ENCODE measurements at places on chromosomes 2 and 18.

GRCh38 chr2:10546975-10547391 lies 98.9 kb upstream of the ODC1 start:
- no peak for DNase-seq

DNA sequence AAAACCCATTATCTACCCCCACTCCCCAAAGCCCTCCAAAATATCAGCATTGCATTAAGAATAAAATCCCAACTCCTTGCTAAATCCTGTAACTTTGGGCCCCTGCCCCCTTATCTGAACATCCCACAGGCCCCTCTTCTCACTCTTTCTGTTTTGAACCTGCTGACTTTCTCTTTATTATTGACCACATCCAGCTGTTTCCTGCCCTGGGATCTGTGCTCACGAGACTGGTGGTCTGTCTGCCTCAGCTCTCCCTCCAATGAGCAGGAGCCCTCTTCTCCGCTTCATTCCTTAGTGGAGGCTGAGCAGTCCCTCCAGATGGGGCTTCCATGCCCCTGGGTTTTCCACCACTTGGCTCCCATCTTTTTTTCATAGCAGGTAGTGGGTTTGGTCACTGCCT lies 116.9 kb downstream of the ACKR3 start:
- DNase-seq, result no peak

DNA sequence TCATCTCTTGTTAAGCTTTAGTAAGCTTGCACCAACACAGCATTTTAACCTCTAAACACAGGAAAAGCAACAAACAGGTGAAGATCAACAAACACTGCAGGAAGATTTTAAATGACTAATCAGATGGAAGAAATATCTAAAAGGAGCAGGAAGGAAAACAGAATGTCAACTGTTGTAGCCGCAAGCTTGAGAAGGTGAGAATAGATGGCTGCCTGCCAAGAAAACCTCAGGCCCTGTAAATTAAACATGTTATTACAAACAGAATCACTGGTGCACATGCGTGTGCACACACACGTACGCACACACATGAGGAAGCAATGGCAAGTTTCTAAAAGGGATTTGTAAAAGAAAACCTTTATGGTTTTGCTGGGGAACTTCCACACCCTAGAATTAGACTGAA lies 257.8 kb upstream of the GALNT5 start:
- DNase-seq, result no peak

DNA sequence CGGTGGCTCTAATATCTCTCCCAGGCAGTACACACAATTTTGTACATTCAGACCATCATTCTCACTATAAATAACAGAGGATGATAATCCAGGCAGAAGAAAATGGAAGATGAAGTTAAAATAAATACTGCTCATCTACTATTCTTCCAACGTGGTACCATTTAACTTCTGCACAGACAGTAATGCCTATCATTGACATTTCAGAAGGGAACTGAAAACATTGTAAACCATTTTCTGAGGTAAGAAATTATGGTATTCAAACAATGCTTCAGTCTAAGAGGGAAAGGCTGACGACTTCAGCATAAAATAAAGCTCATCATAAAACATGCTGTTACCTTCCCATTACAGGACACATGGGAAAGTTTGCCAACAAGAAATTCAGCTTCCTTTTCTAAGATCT lies 814.4 kb downstream of the NR4A2 start:
- no peak for DNase-seq

- DNase-seq, result no peak
Observed at GRCh38 chr18:59388817-59389216, 29.8 kb upstream of the LMAN1 start.

DNA sequence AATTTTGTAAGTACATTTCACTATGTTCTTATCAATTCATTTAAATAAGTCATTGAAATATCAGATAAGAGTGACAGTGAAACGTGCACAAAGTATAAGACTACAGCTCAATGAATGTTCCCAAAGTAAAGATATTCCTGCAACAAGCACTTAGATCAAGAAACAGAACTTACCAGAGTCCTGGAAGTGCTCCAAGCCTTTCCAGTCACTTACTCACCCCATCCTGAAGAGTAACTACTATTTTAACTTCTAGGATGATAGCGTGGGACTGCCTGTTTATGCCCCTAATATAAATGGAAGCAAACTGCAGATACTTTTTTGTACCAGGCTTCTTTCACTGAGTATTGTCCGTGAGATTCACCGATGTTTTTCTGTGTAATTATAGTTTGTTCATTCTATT lies 768.9 kb downstream of the SLC4A3 start:
- DNase-seq, result peak; percentile 39

DNA sequence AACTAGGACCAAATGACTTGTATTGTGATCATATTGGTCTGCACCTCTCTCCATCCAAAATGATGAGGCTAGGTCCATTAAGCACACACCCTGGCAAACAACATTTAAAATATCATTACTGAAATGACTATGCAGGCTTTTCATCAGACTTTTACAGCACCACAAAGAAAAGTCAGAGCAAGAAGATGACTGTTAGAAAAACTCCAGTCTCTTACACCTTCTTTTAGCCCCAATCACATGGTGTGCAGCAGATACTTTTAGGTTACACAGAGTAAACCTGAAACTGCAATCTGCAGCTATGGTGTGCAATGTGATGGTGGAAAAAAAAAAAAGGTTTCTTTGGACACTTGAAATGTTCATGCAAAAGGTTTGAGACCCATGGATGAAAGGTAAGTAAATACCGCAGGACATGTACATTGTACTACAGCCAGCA lies 5.4 kb upstream of the POLI start:
- DNase-seq, result no peak

GRCh38 chr2:239214725-239215124 lies 186.1 kb downstream of the HDAC4 start:
- DNase-seq, result no peak

- no peak for DNase-seq
Observed at GRCh38 chr18:39555496-39555895, 1989.9 kb upstream of the CELF4 start.

DNA sequence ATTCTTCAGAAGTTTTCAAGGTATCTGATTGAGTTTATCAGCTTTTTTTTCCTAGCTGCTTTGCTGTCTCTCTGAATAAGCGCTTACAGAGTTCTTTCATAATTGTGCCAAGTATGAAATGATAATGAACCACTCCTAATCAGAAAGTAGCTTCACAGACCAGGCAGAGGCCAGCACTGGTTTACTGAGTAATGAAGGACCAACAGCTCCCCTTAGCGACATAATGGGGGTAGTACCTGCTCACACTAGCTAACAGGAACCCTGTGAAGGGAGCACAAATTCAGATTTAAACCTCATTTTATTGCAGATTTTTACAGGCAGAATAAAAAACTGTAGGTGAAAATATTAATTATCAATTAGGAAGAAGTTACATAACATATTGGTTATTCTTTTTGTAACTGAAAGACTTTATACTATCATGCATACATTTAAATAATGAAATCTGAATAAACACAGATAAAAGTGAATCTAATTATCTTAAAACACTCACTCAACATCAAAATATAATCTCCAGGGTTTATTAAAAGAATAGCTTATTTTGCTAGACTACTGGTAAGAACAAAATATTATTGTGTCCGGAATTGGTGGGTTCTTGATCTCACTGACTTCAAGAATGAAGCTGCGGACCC lies 53.7 kb upstream of the LRRC30 start:
- peak; percentile 72 for DNase-seq

DNA sequence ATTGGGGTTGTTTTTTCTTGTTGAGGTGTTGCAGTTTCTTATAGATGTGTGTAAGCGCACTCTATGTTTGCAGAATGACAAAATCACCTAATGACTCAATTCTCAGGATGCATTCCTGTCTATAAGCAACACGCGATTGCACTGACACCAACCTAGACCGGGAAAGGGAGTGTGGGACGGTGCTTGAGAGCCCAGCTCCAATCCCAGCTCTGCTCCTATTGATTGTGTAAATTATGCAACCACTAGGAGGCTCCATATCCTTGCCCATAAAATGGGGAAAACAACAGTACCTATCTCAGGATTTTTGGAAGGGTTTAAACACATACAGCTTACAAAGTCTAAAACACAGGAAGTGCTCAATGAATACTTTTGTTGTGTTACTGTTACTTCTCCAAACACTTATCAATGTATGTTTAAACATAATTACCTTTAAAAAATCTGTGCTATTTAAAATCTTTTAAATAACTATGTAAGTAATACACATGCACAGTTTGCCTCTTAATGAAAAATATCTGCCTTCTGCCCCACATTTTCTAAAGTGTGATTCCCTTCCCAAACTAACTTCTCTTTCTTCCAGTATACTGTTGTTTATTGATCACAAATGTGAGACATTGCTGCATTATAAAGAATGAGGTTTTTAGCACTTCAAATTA lies 132.5 kb downstream of the SPHKAP start:
- peak; percentile 67 for DNase-seq

DNA sequence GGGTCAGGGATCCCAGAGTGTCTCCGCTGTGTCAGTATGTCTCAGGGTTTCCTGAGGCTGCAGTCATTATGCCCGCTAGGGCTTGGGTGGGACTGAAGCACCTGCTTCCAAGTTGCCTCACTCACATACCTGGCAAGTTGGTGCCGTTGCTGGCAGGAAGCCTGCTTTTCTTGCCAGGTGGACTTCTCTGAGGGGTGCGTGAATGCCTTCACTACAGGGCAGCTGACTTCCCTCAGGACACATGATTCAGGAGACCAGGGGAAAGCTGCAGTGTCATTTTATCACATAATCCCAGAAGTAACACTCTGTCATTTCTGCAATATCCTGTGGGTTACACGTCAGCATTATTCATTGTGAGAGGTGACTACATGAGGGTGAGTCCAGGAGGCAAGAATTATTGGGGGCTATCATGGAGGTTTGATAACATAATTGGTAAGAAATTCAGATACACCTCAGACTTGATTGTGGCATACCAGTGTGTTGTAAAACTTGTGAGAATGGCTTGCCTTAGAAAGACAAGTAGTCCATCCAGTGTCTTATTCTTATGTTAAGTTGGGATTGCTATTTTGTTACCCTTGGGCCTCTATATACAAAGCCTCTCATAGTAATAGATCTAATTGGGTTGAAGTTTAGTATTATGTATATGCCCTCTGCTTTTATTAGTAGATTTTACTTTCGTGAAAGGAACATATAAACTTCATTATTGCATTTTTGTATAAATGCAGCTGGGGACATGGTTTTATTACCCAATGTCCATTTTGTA lies 44.1 kb downstream of the NEDD4L start:
- no peak for DNase-seq

DNA sequence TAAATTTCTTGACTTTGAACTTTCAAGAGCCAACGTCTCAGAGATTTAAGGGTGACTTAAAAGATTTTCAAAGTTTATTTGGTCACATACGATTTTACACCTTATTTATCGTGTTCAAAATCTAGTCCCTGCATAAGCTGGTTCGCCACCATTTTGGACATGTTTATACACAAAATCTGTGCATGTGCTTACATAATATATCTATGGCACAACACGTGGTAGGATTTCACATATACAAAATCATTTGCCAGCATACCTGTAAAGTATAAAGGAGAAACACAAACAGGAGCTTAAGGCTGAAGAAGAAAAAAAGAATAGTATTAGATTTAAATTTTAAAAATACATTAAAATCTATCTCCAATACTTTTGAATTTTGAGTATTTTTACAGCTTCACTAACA lies 190.0 kb upstream of the KYNU start:
- DNase-seq, result no peak

DNA sequence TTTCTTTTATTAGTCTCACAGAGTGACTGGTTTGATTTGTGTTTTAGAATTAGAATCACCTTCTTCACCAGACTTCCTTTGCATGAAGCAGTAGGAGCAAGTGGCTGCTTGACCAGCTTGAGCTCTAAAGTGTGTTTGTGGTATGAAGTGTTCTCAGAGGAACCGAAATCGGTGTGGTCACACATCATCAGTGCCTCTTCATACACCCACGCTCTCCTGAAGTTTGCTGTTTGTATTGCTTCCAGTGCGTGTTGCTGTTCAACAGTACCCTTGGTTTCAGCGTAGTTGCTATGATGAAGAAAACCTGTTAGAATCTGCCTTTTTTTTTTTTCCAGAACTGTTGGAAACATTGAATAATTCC lies 77.9 kb downstream of the LIMS1 start:
- DNase-seq, result no peak

DNA sequence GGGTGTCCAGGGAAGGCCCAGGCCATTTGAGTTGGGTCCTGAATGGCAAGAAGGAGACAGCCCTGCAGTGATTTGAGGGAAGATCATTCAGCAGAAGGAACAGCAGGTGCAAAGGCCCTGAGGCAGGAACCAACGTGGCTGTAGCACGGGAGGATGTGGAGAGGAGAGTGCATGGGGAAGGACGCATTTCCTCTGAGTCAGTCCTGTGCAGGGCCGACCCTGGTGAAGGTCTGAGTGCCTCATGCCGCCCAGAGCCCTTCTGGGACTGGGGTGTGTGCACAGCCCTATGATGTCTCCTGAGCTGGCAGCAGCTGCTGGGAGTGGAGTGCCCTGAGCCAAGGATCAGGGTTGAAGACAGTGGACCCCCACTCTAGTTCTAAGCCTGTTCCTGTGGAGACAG lies 17.9 kb upstream of the ARHGEF4 start:
- DNase-seq, result no peak

Measured in foreskin fibroblast (primary cell).